ENCODE measurements at places on chromosomes 11 and 22.

DNA sequence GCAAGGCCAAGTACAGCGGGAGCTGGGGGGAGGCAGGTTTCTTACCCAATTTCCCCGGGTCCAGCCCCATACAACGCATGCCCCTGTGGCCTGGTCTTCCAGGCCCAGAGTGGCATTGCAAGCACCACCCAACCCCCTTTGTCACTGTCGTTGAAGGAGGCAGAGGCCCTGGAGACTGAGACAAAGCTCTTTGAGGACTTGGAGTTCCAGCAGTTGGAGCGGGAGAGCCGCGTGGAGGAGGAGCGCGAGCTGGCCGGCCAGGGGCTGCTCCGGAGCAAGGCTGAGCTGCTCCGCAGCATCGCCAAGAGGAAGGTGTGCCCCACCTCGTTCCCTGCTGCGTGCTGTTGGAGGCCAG is 27.8 kb downstream of the PHLDB1 start:
- DNase-seq = no peak

DNA sequence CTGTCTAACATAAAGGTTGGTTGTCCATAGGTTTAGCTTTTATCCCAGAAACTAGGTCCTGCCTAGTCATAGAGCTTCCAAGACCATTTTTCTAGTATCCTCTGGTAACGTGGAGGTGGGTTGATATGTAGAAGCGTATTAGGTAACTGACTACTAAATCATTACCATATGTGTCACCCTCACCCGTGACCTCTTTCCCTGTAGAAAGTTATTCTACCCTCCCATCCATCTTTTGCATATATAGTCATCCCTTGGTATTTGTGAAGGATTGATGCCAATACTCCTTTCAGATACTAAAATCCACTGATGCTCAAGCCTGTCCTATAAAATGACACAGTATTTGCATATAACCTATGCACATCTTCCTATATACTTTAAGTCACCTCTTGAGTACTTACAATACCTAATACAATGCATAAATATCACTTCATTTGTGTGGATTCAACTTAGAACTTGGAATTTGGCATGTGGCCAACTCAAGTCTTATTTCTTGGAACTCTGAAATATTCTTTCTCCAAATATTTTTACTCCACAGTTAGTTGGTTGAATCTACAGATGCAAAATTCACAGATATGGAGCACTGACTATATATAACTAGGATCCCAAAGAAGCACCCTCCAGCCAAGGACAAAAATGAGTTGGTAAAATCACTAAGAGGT is 497.0 kb upstream of the TENM4 start:
- DNase-seq = no peak

DNA sequence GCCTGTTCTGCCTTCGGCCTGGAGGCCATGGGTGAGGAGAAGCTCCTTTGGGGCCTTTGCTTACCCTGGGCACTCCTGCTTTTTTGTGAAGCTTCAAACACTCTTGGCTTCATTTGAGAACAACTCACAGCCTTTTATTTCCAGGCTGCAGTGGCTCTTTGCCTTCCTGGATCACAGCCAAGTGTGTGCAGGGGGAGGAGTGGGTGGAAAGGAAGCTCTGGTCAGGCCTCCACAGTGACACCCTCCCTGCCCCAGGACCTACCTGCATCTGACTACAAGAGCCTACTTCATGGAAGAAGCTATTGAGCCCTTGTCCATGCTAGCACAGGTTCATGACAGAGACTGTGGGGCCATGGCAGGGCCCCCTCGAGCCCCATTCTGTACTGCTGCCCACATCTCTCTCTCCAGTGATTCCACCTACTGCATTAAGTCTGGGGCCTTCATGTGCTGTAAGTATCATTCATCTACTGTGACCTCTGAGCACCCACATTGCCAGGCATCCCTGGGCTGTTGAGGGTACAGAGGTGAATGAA is 52.3 kb downstream of the GAB4 start:
- DNase-seq = no peak

GRCh38 chr11:35541621-35542375 is 16.4 kb upstream of the PAMR1 start:
- DNase-seq = no peak

DNA sequence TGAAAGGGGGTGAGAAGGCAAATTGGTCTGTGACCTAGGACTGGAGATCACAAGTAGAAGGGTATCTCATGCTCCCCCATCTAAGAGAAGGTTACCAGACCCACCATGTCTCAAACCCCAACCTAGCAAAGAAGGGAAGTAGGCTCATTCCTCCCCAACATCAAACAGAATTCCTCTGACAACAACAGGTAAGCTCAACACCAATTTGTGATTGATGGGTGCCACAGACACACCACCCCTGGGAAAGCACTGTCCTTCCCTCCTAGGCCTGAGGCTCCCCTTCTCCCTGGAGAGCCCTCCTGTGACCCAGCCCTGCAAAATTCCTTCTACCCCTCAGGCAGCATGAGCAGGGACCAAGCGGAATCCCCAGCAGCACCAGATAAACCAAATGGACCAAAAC is 154.3 kb downstream of the BUD13 start:
- DNase-seq = no peak

DNA sequence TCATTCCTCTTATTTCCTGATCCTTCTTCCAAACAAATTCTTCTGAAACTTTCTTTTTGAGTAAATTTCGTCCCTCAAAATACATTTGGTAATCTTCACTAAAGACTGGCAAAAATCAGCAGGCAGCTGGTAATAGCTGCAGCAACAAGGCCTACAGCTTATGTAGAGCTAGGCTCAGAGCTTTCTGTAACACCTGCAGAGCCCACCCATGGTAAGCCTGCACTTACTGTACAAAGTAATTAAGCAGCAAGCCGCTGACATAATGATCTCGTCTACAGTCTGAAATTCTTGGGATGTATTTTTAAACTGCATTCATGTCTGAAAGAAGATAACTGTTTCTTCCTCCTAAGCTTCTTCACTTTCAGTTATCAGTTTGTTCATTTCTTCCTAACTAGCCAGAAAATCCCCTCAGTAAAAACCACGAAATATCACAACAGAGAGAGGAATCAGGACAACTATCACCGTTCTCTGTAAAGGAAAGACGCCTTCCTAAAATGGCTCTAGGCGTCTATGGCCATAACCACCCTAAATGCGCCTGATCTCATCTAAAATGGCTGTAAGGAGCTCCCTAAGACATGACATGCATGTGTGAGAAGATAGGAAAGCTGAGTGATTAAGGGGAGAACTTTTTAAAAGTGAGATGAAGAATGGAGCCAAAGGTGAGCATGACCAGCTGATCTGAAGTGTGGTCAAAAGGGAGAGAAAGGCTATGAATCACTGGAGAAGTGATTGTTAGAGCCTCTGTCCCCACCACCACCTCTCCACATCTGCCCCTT is 56.2 kb downstream of the DENND5A start:
- DNase-seq = no peak

DNA sequence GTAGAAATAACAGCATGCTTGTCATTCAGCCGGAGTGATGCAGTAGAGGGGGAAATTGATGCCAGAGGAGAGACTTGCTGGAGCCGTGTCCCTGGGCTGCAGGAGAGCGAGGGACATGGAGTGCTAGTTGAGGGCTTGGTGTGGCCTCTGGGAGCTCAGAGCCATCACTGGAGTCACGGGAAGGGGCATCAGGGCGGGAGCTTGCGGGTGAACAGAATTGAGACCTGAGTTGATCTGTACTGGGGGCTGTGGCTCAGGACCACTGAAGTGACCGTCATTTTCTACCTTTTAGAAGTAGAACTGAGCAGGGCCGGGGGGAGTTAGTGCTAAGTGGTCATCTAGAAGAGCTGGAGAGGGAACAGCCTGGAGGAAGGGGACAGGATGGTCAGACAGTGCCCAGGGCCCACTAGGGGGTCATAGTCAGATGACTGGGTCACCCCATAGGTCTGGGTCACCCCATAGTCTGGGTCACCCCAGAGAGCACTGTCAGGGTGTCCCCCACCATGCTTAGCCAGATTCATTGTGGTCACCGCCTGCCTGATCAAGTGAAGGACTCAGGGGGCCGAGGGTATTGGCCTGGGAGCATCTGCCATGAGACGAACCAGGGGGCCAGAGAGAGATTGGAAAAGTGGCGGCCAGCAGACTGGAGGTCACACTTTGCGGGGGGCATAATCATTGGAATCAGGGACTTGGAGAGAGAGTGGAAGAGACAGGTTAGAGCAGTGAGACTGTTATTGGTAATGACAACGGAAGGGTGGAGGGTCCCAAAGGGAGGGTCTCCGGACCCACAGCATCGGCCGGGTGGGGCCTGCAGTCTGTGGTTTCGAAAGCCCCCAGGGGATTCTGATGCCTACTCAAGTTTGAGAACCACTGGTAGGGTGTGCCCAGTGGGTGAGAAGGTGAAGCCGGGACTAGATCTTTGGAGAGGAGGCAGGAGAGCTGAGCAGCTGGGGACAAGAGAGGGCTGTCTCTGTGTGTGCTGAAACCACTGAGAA is 15.2 kb downstream of the RIBC2 start:
- DNase-seq = no peak

GRCh38 chr22:44933666-44934453 is 75.9 kb downstream of the PHF21B start:
- DNase-seq = no peak

DNA sequence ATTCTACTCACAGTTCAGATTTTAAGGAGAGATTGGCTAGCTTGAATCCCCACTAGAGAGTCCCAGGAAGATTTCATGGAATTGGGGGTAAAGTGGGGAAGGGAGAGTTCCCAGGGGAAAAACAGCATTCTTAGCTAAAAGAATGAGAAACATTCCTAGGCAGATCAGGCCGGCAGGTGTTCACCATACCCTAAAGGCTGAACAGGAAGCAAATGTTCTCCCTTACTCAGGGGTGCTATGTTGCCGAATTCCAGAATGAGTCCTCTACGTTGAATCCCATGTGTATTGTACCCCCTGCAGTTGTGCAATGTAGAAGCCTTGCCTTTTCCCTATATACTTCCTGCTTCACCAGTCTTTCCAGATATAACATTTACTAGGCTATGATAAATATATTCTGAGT is 135.2 kb upstream of the NCAM1 start:
- DNase-seq = no peak

DNA sequence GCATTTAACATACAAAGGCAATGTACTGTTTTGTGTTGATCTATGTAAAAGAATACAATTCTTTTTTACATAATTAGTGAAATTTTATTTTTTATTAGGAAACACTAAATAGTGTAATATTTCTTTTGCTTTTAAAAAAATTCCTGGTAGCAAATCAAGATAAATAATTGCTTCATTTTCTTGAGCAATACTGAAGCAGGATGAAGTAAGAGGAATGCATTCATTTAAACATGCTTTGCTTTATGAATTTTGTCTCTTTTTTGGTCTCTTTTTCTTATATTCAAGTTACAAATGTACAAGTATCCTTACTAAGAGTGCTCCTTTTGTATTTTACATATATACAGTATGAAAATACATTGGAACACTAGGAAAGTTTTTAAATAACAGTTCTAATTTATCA is 144.4 kb upstream of the TEAD1 start:
- DNase-seq = no peak

- DNase-seq = no peak
Observed at GRCh38 chr11:62958547-62959421, 26.0 kb downstream of the SLC22A6 start.

DNA sequence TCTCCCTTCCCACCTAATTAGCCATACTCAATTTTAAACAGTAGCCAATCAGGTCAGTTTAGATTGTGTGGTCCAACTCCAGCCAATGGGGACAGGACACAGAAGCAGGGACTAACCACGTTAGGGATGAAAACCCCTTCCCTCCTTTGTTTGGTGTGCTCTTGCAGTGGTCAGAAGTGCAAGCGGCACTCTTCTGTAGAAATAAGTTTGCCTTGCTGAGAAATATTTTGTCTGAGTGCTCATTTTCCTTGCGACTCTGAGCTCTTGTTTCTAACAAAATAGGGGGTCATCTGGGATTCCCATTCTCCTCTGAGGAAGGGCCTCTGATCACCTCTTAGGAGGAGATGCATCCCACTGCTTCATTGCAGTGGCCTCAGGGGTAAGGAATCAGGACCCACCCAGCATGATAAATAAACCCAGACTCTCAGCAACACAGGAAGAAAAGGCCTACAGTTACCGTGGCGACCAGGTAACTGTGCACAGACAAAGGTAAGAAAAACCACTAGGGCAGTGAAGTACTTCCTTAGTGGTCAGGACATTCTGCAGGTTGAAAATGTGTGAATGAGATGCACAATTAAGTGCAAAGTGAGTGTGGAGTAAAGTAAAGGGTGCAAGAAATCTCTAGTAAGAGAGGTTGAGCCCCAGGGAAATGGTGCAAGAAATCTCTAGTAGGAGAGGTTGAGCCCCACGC is 55.4 kb downstream of the ZNF280B start:
- no peak for DNase-seq

DNA sequence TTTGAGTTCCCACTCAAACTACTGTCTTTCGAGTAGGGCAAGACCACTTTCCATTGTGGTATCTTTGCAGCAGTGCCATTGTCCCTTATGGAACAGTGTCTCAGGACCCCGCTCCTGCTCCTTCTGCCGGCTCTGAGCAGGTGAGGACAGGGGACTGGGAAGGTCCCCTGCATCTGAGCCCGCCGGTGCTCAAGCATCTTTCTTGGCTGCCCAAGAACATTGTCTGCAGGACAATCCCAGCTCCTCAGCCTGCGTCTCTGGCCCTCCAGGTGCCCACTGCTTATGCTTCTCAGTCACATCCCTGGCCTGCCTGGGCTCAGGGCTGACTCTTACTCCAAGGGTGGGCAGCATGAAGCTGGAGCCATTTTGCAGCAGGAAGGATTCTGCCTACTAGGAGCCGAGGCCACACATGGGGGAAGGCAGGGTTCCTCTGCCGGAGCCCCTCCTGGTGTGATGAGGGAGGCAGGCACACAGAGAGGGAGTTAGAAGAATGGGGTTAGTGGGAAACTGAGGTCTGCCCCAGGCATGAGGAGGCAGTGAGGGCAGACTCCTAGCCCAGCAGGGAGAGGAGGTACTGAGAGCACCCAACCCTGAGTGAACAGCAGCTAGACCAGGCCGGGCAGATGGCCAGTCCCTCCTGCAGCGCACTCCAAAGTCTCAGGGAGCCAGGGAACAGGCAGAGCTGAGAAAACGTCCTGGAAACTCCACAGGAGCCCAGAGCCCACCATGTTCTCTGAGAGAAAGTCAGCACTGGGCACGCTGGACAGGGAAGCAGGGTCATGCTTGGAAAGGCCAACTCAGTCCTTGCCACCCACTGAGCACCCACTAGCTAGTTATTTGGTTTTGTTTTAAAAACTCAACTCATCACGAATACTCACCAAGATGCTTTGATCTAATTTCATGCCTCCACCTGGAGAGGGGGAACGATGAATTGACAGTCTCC is 7.5 kb upstream of the PPARA start:
- no peak for DNase-seq
